Liver (tissue), 10 donors: ENCODE measurements at places on chromosomes 6 and 20. TPM values are rescaled to one million over a fixed set of nuclear protein-coding genes. Genes with fewer than 3 reads are reported as not detected.
A peak's percentile ranks its signal among the peaks of the same experiment; 100 is the strongest.

DNA sequence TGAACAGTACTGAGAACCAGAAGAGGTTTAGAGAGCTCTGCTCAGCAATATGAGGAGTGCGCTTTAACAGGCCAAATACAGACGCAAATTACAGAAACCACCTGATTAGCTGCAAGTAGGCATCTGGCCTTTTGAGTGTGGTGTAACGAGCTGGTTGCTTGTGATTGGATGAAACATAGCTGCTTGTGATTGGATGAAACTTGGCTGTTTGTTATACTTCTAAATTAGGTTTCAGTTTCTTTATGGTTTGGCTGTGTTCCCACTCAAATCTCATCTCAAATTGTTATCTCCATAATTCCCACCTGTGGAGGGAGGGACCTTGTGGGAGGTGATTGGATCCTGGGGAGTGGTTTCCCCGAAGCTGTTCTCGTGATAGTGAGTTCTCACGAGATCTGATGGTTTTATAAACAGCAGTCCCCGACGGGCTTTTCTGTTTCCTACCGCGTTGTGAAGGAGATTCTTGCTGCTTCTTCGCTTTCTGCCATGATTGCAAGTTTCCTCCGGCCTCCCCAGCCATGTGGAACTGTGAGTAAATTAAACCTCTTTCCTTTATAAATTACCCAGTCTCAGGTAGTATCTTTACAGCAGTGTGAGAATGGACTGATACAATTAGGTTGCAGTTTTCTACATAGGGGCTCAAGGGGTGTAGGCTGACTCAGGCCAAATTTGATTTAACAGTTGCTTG, 655.9 kb upstream of the MAN1A1 start:
- no peaks in the 10 kb centered on the region for H3K4me1 ChIP-seq
- H3K4me3 ChIP-seq: no peak overlapping the region
- no peak overlapping the region for H3K27ac ChIP-seq
- no peaks in the 10 kb centered on the region for H3K36me3 ChIP-seq
- no peaks in the 10 kb centered on the region for H3K27me3 ChIP-seq
- no peak for DNase-seq

GRCh38 chr20:48737434-48738093, 90.2 kb downstream of the PREX1 start:
- H3K27ac ChIP-seq: no peak overlapping the region
- H3K4me3 ChIP-seq: no peak overlapping the region
- no peak for DNase-seq
- H3K27me3 ChIP-seq: no peaks in the 10 kb centered on the region
- H3K36me3 ChIP-seq: no peaks in the 10 kb centered on the region
- no peaks in the 10 kb centered on the region for H3K4me1 ChIP-seq

- no peak for DNase-seq
- no peaks in the 10 kb centered on the region for H3K4me1 ChIP-seq
- H3K36me3 ChIP-seq: no peaks in the 10 kb centered on the region
- no peaks in the 10 kb centered on the region for H3K27me3 ChIP-seq
- no peak overlapping the region for H3K27ac ChIP-seq
Observed at GRCh38 chr6:113089056-113089455, 741.9 kb downstream of the RFPL4B start.

DNA sequence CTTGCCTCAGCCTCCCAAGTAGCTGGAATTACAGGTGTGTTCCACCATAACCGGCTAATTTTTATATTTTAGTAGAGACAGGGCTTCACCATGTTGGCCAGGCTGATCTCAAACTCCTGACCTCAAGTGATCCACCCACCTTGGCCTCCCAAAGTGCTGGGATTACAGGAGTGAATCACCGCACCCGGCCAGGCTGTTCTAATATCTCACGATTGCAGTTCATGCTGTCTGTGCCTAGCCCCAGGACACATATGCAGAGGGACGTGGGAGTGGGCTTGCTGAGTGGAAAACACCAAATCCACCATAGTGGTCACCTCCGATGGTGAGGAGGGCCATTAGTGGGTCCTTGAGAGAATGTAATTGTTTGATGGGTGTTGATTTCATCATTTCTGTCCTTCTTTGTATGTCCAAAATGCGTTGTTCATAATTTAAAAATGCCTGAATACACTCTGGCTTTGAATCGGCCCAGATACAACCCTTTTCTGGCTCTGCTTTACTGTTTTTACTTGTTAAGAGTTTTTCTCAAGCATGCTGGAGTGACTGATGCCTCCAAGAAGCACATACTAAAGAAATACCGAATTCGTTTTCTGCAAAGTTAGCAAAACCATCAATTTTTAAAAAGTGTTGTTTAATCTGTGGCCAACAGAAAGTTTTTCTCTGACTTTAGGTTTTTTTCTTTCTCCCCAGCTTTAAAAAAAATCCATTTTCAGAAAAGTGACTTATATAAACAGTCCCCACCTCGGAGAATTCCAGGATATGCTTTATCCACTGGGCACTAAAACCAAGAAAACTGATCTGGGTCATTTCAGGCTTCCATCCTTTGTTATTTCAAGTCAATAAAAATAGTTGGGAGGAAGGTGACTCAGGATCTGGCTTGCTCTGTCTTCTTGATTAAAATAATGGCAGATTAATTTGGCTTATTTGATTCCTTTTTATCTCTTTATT, 18.8 kb upstream of the RALGAPA2 start:
- peak overlapping the region; percentile 84 for H3K27ac ChIP-seq
- no peaks in the 10 kb centered on the region for H3K27me3 ChIP-seq
- H3K36me3 ChIP-seq: no peaks in the 10 kb centered on the region
- DNase-seq: no peak

DNA sequence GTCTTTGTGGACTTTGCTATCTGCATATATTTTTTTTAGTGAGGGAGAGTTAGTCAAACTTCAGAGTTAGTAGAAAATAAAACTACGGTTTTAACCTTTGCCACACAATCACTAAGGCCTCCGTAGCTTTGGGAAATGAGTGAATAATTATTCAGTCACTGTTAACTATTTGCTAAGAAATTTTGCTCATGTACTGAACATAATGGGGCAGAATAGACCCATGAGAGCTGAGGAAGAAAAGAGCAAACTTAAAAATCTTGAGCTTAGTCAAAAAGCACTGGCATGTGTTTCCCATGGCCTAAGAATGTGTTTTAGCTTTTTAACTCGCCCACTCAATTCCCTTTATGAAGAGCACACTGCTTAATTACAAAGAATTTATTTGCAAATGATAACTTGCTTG, 60.4 kb upstream of the SUPT3H start:
- H3K4me3 ChIP-seq: no peak overlapping the region
- no peaks in the 10 kb centered on the region for H3K4me1 ChIP-seq
- no peaks in the 10 kb centered on the region for H3K36me3 ChIP-seq
- no peak overlapping the region for H3K27ac ChIP-seq
- no peak for DNase-seq
- no peaks in the 10 kb centered on the region for H3K27me3 ChIP-seq

GRCh38 chr6:140382355-140382754, 1007.9 kb upstream of the CITED2 start:
- H3K36me3 ChIP-seq: no peaks in the 10 kb centered on the region
- H3K4me1 ChIP-seq: peaks cover 18% of the 10 kb centered on the region
- no peak overlapping the region for H3K4me3 ChIP-seq
- no peaks in the 10 kb centered on the region for H3K27me3 ChIP-seq

SALL4 gene
- polyA plus RNA-seq: 0.16 TPM

ZBTB12 gene
- polyA plus RNA-seq: not detected

PTP4A1 gene
- 114 TPM for polyA plus RNA-seq

FOXC1 gene
- polyA plus RNA-seq: 0.20 TPM
